ENCODE measurements at places on chromosomes 7 and 10. TPM values are rescaled to one million over a fixed set of nuclear protein-coding genes. Genes with fewer than 3 reads are reported as not detected.
A peak's percentile ranks its signal among the peaks of the same experiment; 100 is the strongest.

The SUN3 gene
- not detected for total RNA-seq

The CH25H gene
- 0.82 TPM for total RNA-seq

GRCh38 chr10:97543025-97543546 is 29.5 kb upstream of the ANKRD2 start:
- peak; percentile 68 for DNase-seq

DNA sequence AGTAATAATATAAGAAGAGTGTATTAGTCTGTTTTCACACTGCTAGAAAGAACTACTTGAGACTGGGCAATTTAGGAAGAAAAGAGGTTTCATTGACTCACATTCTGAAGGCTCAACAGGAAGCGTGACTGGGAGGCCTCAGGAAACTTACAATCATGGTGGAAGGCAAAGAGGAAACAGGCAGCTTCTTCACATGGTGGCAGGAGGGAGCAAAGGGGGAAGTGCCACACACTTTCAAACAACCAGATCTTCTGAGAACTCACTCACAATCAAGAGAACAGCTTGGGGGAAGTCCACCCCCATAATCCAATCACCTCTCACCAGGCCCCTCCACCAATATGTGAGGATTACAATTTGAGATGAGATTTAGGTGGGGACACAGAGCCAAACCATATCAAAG is 212.5 kb upstream of the HDAC9 start:
- DNase-seq: no peak

- DNase-seq: peak; percentile 41
Observed at GRCh38 chr10:130179640-130180039, 43.4 kb downstream of the GLRX3 start.

The INSIG1 gene
- 105 TPM for total RNA-seq

GRCh38 chr7:52365349-52365748 is 670.1 kb upstream of the POM121L12 start:
- no peak for DNase-seq

- DNase-seq: no peak
Observed at GRCh38 chr7:130352194-130353074, 7.8 kb downstream of the CPA5 start.

The PDK4 gene
- 2.9 TPM for total RNA-seq

DNA sequence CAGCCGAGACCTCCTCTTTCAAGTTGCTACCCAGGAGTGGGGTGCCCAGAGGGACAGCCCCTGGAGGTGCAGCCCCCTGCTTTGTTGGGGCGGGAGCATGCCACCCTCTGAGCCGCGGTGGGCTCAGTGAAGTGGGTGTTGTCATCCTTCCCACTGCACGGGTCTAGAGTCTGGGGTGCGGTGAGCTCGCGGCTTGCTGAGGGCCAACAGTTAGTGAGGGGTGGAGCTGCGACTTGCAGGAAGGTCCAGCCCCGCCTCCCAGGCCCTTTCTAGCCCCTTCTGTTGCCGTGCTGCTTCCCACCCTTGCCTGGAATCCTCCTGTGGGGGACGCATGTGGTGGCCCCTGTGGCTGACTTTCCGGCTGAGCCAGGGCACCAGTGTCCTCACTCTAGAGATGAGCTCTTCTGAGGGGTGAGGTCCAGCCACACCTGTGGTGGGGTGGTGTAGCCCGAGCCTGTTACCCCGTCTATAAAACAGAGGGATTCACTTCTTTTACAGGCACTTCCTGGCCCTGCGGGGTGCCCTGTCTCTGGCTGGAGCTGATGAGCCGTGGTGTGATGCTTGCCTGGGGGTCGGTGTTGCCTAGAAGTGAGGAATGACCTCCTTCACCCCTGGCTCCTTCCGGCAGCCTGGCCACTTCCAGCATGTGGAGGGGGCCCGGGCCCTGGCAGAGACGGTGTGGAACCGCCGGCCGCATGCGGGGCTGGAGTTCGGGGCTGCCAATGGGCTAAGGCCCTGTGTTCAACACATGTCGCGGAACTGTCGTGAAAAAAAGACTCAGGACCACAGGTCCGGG is 127.9 kb downstream of the FAM53B start:
- DNase-seq: no peak

DNA sequence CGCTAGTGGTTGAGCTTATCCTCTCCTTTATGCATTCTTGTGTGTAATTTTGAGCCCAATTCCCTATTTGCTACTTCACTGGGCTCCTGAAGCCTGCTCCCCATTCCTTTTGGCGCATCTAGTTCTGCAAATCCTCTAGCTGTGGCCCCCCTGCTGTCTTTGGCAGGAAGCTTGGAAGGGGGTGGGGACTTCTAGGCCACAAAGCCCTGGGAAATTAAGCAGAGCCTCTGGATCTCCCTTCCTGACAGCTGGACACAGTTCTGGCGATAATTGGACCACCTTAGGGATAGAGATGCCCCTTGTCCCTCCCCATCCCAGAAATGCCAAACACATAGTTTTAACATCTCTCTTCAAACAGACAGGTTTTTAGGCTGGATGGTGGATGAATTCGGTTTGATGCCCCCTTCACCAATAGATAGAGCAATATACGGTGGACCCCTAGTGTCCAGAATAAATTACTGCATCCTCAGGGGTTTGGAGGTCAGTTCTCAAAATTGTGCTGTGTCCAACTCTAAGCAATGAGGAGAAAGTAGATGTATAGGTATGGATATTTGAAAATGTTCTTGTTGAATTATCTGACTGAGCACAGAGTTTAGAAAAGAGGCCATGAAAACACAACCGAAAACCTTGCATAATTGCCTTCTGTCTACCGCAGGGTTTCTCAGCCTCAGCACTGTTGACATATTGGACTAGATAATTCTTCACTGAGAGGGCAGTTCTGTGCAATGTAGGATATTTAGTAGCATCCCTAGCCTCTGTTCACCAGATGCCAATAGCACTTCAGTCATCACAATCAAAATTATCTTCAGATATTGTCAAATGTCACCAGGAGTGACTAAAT is 75.5 kb downstream of the PAPSS2 start:
- peak; percentile 42 for DNase-seq

DNA sequence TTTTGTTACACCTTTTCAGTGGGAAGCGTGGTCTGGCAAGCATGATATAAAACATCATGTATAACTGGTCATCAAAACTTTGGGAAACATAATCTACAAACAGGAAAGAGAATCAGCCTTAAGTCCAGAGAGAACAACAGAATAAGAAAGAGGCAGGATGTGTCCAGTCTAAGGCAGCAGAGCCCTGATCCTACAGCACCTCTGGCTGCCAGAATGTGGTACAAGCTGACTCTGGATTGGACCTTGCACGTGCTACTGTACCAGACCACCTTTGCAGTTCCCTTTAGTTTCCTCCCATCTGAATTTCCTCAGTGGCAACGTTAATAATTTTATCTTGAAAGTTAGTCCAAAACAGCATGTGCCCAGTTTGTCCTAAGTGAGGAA is 824.6 kb upstream of the IGFBP3 start:
- DNase-seq: no peak

DNA sequence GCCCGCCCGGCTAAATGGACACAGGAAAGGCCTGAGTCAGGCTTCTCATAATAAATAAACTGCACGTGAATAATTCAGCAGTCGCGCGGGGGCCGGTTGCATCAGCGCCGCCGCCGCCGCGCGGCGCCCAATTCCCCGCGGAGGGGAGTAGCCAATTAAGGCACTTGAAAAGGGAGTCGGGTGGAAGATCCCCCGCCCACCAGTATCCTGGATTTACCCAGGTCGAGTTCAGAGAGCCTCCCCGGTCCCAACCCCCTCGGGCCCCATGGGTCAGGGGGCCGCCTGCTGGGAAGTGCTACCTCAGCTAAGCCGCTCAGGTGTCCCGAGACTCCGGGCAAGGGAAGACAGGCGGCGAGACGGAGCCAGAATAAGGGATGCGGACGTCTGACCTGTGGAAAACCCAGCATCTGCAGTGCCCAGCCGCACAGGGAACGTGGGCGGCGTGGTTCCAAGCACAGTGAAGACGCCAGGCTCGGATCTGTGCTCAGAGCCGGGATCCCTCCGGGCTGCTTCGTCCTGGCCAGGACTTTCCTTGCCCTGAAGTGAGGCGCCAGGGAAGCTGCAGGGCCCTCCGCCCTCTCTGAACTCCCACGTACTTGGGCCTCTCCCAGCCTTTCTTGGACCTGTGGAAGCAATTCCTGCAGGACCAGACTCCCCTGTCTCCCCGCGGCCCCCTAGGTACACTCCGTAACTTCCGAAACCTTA is 7.3 kb upstream of the LBX1 start:
- DNase-seq: no peak

DNA sequence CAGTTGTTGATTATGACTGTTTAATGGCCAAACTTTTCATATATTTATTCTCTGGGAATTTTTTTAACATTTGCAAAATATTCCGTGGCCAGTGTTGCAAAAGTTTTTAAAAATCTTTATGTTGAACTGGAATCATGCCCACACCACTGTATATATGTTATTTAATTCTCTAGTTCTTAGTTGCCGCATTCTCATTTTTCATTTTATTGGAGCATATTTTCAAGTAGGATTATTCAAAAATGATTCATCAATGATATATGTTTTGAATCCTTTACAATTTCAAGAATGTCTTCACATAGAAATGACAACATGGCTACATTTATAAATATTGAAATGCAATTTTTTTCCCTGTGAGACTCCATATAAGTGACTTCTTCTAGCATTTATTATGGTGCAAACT is 188.6 kb upstream of the LRRTM3 start:
- no peak for DNase-seq

DNA sequence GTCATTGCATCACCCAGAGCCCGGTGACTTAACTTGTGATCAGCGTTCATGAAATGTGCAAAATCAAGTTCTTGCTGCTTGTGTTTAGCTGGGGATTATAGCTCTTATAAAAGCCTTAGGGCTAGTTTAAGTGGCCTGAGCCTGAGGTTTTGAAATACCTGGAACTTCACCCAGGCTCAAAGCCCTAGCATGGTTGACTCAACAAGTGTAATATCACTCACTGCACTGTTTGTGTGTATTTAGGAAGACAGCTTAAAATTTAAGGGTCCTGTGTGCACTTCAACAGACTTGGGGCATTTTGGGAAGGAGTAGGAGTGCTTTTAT is 489.5 kb downstream of the GATA3 start:
- no peak for DNase-seq

GRCh38 chr7:68176974-68177373 is 1180.3 kb downstream of the TYW1 start:
- DNase-seq: no peak

DNA sequence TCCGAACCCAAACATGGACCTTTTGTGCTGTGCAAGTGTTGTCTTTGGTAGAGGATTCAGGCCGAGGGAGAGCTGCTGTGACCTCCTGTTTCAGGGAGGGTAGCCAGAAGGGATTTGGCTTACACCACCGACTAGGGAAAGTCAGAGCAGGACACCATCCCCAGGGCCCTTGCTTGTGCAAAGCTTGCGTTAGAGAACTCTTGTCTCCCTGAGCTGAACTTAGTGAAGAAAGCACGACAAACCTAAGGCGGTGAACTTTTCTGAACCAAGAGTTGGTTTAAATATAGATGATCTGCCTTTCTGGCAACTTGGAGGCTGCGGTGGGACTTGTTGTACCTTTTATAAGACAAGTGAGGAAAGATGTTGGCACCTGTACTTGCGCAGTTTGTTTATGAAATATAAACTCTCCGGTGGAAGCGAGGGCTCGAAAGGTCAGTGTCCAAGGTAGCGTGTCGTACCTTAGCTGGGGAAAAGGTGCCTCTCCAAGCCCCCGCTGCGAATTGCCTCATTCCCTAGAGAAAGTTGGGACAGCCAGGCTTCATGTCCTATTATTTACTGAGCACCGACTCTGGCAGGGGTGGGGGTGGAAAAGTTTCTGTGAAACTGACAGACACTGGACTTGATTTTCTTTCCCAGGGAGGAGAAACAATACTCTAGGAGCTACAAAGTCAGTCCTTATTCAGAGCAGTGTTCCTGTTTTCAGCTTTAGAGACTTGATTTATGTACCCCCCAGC is 31.6 kb downstream of the WBP1L start:
- no peak for DNase-seq

GRCh38 chr10:91709394-91709798 is 76.5 kb upstream of the PPP1R3C start:
- no peak for DNase-seq

The HABP2 gene
- not detected for total RNA-seq

DNA sequence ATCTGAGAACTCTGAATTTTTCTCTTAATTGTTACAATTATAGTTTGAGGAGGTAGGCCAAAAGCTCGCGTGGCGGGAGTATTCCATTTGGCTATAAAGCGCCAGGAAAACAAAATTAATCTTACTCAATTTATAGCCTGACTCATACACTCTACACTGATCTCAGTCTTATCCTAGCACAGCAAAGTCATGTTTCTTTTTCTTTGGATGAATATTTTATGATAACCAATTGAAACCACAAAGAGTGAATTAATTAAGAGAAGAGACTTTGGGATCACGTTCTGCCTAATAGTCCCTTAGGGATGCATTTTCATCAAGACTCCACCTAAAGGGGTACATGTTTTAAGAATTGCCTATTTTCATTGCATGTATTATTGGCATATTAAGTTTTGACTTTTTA is 420.8 kb downstream of the HGF start:
- no peak for DNase-seq

DNA sequence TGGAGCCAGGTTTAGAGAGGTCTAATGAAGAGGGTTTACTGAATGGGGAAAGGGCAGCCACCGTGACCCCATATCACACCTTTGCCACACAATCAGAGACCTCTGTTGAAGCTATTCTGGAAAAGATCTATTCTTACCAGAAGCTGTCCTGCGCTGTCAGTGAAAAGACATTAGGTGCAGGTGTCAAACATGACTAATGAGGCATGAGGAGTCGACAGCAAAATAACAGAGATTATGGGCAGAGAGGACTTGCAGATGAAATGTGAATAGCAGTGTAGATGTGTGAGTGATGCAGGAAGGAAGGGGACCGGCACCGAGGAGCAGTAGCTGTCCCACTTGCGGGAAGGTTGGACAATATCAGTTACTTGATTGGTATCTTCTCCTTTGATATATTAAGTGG is 627.7 kb upstream of the GALNT17 start:
- no peak for DNase-seq

The LRRC18 gene
- total RNA-seq: not detected

The CALY gene
- 8.2 TPM for total RNA-seq

GRCh38 chr10:48404646-48405045 is 98.2 kb downstream of the MAPK8 start:
- no peak for DNase-seq

DNA sequence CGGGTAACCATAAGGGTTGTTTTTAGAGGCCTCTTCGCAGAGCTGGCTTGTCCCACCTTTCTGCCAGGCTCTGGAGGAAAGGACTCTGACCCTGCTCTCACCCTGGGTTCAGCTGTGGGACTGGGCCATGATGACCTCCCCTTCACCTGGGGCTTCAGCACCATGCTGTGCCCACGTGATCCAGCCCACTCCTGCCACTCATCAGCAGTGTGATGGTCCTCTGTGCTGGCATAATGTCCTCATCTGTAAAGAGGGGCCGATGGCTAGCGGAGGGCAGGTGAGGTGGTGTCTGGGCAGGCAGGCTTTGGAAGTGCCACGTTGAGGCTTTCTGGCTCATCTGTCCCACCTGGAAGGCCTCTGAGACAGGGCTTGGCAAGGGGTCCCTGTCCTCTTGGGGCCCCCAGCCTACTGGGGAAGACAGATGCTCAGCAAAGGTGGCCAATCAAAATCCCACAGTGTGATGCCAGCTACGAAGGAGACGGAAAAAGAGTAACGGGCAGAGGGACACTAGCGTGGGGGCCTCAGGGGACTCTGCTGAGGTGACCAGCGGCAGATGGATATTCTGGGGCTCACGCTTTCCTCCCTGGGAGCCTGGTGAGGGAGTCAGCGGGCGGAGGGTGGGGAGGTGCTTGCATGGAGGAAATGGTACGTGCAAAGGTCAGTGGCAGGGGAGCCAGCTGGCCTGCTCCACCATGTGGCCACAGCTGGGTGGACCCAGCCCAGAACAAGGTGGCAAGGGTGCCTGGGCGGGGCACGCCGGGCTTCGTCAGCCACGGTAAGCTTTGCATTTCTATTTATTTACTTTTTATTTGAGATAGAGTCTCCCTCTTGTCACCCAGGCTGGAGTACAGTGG is 5.4 kb downstream of the LRWD1 start:
- no peak for DNase-seq
